ENCODE measurements at places on chromosomes 7 and 10.

GRCh38 chr7:98348726-98349474, 52.0 kb downstream of the BAIAP2L1 start:
- DNase-seq, result no peak

DNA sequence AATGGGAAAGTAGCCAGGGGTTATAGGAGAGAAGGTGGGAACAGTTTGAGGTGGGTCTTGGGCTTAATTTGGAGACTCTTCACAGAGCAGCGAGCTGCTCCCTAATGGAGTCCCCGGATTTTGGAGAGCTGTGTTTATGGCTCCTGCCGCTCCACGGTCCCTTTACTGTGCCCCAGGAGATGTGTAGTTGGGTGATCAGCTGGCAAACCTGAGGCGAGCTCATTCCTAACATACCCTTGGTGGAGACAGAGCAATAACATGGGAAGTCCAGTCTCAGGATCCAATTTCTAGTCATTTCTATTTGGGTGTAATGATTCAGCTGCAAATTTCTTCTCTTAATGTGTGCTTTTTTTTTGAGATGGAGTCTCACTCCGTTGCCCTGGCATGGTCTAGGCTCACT, 1.5 kb downstream of the GARIN1A start:
- no peak for DNase-seq

DNA sequence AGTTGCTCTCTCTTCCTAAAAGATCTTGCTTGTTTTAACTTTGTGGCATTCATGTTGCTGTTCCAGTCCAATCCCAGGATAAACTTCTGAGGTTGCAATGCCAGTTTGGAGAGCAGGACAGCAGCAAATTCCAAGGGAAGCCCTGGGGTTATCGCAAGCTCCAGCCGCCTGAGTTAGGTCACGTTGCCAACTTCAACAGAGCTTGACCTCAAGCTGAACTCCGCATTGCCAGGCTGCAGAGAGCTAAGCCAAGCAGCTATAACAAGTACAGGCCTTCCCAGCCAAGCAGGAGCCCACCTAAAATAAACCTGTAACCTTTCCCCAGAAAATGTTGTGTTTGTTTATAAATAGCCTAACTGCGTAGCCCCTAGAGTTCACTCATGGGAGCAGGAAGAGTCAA, 138.9 kb upstream of the LYZL1 start:
- no peak for DNase-seq

- no peak for DNase-seq
Observed at GRCh38 chr10:484441-484924, 205.0 kb downstream of the DIP2C start.

- DNase-seq, result no peak
Observed at GRCh38 chr7:155965010-155965409, 152.7 kb upstream of the SHH start.

- DNase-seq, result no peak
Observed at GRCh38 chr10:1324903-1325302, 268.7 kb downstream of the WDR37 start.

DNA sequence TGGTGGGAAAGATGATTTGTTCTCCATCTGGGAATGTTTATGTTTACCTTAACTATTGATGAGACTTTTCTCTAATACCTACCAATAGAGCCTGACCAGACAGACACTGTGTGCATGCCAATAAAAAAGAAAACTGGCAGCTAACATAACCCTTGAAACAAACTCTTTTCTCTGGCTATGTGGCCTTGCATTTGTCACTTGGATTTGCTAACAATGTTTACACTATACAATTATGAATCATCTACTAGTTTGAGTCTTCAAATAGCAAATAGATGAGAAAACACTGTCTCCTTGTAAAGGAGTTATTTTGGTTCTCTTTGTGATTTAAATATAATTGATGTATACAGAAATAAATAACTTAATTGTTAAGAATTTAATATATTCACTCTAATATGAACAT, 273.1 kb downstream of the SEMA3D start:
- DNase-seq, result no peak

DNA sequence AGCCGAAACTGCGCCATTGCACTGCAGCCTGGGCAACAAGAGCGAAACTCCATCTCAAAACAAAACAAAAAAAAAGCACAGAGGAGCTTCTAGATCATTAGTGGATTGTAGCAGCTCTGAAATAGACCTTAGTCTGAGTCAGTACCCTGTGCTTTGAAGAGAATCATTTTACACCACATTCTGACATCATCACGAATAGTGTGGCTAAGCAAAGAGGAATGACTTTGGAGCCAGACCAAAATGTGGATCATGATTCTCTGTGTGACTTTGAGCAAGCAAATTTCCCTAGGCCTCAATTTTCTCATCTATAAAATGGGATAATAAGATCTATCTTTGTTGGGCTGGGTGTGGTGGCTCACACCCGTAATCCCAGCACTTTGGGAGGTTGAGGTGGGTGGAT, 618.9 kb downstream of the CALN1 start:
- no peak for DNase-seq

DNA sequence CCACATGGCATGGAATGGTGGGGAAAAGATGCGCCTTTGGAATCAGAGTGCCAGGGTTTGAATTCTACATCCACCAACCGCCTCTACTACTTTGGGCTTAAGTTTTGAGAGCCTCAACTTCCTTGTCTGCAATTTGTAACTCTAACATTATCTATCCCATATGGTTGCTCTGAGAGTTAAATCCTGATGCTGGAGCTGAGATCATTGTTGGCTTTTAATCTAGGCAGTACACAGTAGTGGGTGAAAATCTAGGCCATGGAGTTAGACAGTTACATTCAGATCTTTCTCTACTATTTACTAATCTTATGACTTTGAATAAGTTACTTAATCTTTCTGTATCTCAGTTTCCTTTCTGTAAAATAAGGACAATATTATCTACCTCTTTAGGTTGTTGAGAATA, 149.7 kb upstream of the AOAH start:
- DNase-seq, result no peak

GRCh38 chr10:82564353-82565196, 689.6 kb downstream of the NRG3 start:
- no peak for DNase-seq

GRCh38 chr7:87445897-87446296, 29.6 kb downstream of the ABCB4 start:
- no peak for DNase-seq

DNA sequence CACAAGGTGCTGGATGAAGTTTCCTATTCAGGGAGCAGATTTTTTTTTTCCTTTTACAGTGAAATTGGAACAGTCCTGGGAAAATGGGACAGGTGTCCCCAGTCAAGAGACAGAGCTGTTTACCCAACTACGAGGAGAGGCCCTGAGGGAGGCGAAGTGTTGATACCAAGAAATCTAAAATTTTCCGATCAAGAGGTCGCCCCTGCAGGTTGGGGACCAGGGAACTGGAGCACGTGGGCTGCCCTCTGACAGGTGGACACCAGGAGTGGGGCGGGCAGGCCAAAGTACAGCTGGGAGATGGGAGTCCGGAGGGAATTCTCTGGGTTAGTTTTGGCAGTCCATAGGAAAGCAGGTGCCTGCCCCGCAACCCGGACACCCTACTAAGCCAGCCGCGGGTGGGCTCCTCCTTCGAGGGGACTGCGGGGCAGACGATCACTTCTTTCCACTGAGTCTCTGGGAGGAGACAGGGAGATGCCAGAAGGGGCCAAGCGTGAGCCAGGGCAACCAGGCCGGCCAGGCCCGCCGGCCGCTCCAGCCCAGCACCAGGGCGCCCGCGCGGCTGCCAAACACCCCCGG, 965 bp upstream of the CAMK1D start:
- no peak for DNase-seq

DNA sequence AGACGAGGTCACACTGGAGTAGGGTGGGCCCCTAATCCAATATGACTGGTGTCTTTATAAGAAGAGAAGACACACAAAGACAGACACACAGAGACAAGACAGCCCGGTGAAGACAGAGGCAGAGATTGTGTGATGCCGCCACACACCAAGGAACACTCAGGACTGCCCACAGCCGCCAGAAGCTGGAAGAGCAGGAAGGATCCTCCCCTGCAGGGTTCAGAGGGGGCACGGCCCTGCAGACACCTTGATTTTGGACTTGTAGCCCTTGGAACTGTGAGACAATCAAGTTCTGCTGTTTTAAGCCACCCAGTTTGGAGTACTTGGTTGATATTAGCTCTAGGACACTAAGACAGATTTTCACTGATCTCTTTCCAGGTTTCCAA, 72.1 kb upstream of the NANOS1 start:
- DNase-seq, result no peak

DNA sequence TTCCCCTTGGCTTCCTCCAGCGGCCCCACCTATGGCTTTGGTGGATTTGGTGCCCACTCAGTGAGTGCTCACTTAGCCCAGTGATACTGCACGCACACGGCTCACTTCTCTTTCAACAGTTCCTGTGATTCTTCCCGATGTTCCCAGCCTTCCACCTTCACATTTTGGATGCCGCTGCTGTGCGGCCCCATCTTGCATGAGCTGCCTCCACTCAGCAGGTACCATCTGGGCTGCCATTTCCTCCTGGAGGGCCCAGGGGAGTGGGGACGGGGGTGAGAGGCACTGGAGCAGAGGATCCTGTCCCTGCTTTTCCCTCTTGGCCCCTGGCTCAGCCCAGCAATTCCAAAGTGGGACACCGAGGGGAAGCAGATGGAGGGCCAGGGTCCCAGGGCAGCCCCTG, 323.3 kb upstream of the ZNF32 start:
- DNase-seq, result no peak

DNA sequence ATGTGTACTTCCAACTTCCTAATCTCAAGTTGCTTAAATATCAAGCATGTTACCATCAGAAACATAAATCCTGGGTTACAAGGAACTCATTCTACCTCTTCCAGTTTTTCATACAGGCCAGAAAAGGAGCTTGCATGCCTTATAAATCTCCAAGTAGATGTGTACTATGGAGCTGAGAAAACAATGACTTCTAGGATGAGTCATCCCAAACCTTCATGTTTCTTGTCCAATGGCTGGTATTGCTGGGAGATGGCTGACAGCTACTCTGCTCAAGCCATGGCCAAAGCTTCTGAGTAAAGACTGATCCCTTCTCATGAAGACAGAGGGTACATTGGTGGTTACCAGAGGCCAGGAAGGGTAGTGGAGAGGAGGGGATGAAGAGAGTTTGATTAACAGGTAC, 8.6 kb downstream of the RAPGEF5 start:
- DNase-seq, result no peak

GRCh38 chr7:134795231-134795630, 15.8 kb downstream of the CALD1 start:
- DNase-seq, result no peak

- no peak for DNase-seq
Observed at GRCh38 chr7:41103331-41103730, 599.6 kb downstream of the INHBA start.

Measured in SK-N-DZ (cell line).